Amniotic epithelial cell (primary cell): ENCODE measurements at places on chromosomes 4 and X.

- no peak for DNase-seq
Observed at GRCh38 chr4:188107931-188108843, 1.2 kb downstream of the TRIML2 start.

- no peak for DNase-seq
Observed at GRCh38 chr4:123301923-123302322, 94.7 kb upstream of the SPRY1 start.

- no peak for DNase-seq
Observed at GRCh38 chrX:17412692-17413091, 37.7 kb downstream of the NHS start.

- DNase-seq: peak; percentile 29
Observed at GRCh38 chr4:174467107-174467506, 55.2 kb downstream of the HPGD start.

DNA sequence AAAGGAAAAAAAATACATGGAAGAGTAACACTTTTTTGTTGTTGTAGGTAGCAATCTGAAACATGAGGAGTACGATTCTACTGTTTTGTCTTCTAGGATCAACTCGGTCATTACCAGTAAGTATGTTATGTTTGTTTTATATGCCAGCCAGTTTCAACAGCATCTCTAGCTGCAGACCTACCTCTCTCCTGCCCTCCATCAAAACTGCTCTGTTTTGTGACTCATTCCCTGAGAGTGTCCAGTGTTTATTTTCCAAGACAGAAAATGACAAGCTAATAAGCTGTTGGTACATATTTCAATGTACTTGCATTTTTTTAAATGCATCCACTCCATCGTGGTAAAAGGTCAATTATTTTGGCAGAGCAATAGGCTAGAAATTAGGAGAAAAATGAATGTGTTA is 347 bp downstream of the AMTN start:
- DNase-seq: peak; percentile 42

DNA sequence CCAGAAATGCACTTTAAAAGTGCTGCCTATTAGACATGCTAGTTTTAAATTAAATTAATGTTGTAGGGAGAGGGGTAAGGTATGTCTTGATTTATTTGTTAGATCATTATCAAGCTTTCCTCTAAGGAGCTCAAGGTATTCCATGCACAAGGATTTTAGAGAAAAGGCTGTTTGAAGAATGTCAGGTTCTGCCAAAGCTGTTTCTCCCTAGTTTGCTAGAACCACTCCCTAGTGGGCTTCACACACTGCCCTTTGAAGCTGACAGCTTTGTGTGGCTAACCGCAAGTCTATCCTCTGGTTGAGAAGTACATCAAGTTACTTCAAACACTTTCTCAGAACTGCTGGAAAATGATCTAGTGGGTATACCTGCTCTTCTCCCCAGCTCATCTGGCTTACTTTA is 32.3 kb downstream of the RASL11B start:
- DNase-seq: peak; percentile 59

DNA sequence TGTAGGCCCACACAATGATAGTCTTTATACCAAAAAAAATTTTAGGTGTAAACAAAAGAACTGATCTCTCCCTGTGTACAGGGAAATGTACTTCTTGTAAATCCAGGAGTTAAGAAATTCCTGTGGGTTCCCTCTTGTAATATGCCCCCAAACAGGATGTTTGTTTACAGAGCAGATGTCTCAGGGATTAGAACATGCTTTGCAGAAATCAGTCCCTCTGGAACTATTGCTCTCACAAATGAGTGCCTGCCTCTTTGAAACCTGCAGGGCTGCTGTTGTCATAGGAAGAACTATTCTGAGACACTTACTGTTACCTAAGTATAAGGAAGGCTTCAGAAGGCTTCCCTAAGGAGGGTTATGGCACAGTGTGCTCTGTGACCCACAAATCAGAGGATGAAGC is 35.6 kb downstream of the PAK3 start:
- peak; percentile 71 for DNase-seq

GRCh38 chrX:14936561-14936960 is 63.3 kb downstream of the MOSPD2 start:
- DNase-seq: peak; percentile 77

GRCh38 chr4:72604324-72604723 is 35.3 kb upstream of the ADAMTS3 start:
- DNase-seq: peak; percentile 29

DNA sequence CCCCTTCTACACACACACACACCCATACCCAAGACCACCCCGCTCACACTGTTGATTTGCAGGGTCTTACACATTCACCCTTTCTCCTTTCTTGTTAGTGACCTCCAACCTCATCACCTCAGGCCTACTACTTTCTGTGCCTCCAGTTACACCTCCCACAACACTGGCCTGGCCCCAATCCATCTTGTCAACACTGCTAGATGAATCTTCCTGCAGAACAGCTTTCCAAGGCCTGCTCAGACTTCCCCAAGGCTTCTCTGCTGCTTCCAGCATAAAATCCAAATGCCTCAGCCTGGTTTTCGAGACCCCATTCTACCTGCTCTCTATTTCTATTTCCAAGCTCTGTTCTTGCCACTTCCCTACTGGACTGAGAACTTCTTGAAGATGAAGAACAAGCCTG is 79.9 kb downstream of the NHSL2 start:
- no peak for DNase-seq

- no peak for DNase-seq
Observed at GRCh38 chr4:61400439-61401038, 200.4 kb downstream of the ADGRL3 start.

GRCh38 chr4:147831551-147832171 is 99.8 kb downstream of the ARHGAP10 start:
- DNase-seq: peak; percentile 81

- no peak for DNase-seq
Observed at GRCh38 chr4:2343476-2343875, 75.0 kb downstream of the ZFYVE28 start.

GRCh38 chr4:23920296-23920695 is 30.4 kb upstream of the PPARGC1A start:
- no peak for DNase-seq

GRCh38 chrX:134172588-134173259 is 64.3 kb upstream of the CCDC160 start:
- no peak for DNase-seq
